ENCODE measurements at places on chromosomes 16 and 17.
A peak's percentile ranks its signal among the peaks of the same experiment; 100 is the strongest.

- DNase-seq: peak; percentile 72
Measured at GRCh38 chr16:30775392-30776188, 11.4 kb downstream of the ZNF629 start.

GRCh38 chr17:73228748-73229236, 32.9 kb downstream of the CPSF4L start:
- peak; percentile 10 for DNase-seq

DNA sequence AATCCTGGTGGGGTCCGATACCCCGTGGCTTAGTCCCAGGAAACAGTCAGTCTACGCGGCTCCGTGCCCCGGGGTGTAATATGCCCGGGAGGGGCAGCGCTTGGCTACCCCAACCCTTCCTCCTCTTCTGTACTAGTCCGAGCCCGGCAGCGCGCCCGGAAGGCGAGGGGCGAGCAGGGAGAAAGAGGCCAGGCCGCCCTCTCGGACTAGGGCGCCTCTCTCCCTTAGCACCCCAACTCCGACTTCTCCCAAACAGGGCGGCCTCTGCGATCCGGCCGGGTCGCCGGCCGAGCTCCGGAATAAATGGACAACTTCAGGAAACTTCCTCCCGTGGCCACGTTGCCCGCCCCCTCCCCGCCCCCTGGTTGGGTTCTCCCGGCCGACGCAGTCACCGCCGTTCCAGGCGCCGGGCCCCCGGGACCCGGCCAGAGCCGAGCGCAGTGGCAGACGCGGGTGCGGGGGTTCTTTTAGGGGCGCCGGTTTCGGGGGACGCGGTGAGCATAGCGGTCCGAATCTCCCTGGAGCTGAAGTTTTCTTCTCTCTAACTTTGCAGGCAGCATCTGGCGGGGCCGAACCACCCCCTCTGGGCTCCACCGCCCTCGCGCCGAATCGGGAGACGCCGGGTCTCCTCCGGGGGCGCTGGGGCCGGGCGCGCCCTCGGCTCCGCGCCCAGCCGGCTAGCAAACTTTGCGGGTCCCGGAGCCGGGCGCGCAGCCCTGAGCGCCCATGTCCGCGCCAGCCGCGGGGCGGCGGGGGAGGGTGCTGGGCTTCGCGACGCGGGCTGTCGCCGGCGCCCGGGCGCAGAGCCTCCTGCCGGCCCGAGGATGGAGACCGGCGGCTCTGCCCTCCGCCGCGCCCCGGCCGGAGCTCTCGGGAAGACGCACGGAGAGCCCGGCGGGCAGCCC, at the start of gene SDK2:
TSS of gene SDK2 (minus strand) at position 301 of the 905 bp plus-strand sequence. CDS start 357 bp downstream, outside the sequence.
- DNase-seq: peak; percentile 66

- no peak for DNase-seq
Measured at GRCh38 chr17:17446666-17447155, 30.1 kb upstream of the MED9 start.

DNA sequence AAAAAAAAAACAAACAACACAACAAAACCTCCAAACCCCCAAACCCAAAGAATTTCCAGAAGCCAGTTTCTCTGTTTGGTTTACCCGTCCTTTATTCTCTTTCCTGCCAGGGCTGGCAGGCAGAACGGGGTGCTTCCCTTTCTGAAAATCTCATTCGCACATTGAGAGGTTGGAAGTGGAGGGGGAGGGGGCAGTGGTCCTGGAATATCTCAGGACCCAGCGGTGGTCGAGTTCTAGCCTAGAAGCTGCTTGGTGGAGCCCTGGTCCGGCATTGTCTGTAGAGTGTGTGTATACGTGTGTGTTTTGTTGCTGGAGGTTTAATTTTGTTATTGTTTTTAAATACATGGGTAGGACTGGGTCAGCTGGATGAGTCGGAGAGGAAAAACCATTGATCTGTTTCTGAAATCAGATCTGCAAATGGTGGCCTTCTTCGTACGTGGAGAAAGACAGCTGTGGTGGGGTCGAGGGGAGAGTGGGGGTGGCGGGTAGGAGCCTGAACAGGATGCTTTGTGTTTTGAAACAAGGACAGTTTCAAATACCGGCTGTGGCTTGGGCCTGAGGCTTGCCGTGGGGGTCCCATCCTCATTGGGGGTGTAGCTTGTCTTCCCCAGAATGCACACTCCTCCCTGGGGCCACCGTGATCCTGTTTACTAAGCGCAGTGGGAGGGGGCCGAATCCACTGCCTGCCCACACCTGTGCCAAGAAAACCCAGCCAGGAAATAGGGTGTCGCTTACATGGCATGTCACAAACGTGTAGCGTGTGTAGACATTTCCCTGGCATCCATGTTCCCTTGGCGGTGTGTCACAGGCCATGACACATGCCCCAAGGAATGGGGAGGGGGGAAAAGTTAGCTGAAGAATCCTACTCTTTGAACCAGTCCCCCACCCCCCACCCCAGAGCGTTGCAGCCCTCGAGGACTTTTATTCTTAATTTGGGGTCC, 1.6 kb downstream of the CMIP start:
- DNase-seq: peak; percentile 83

DNA sequence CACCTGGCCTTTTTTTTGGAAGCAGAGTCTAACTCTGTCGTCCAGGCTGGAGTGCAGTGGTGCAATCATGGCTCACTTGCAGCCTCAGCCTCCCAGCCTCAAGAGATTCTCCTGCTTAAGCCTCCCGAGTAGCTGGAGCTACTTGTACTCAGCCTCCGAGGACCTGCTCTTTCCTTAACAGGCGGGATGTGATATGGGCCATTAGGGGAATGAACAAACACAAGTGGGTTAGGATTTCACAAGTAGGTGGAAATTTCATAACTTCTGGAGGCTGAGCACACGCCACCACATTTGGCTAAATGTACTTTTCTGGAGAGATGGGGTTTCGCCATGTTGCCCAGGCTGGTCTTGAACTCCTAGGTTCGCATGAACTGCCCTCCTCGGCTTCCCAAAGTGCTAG, 4.1 kb downstream of the PAM16 start:
- DNase-seq: no peak

GRCh38 chr17:80871341-80871740, 120.3 kb upstream of the CHMP6 start:
- DNase-seq: no peak

- DNase-seq: peak; percentile 18
Measured at GRCh38 chr16:4892361-4893102, 44.4 kb downstream of the PPL start.

GRCh38 chr17:49556223-49556943, 19.3 kb upstream of the NXPH3 start:
- peak; percentile 85 for DNase-seq

DNA sequence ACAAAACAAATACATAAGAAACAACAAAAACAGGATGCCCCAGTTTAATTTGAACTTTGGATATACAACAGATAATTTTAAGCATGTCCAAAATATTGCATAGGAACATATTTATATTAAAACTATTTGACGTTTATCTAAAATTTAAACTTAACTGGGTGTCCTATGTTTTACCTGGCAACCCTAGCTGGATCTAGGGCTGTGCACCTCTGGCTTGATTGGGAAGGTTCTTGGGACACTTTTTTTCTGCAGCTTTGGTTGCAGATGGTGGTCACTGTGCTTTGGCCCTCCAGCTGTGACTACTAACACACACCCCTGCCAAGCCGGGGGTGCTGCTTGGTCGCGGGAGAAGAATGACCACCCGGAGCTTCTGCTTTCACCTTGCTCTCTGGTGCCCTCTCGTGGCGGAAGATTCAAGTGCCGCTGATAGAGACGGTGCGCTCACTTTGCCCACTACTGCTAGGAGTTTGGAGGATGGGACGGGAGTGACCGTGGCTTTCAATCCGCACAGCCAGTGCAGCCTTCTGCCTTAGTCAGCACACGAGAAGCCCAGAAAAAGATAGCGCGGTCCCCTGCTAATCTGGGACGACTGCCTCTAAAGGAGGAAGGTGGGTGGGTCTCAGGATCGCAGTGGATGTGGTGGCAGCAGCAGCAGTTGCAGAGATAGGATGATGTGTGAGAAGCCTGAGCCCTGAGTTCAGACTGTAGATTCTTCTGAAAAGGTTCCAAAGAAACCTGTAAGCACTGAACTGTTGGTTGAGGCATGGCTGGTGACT, 6.7 kb downstream of the SPACA3 start:
- peak; percentile 6 for DNase-seq

- no peak for DNase-seq
Measured at GRCh38 chr17:35117984-35118383, 1.7 kb downstream of the RAD51D start.

GRCh38 chr17:31733326-31733725, 125.7 kb downstream of the COPRS start:
- no peak for DNase-seq

DNA sequence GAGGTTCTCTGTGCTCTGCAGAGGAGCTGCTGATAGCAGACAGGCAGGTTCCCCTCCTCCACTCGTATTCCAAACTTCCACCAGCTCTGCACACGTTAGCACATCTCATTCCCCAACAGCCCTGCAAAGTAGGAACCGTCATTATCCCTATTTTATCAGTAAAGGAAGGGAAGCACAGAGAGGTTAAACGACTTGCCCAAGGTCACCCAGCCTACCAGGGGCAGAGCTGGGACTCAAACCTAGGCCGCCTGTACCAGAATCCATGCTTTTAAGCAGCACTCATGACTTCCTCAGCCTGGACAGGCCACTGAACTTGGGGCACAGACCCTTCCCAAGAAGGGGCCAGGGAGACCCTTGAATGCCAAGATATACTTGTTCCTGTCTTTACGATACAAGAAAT, 75.2 kb downstream of the CRISPLD2 start:
- DNase-seq: no peak

- no peak for DNase-seq
Measured at GRCh38 chr17:59337741-59338299, 6.4 kb downstream of the YPEL2 start.

DNA sequence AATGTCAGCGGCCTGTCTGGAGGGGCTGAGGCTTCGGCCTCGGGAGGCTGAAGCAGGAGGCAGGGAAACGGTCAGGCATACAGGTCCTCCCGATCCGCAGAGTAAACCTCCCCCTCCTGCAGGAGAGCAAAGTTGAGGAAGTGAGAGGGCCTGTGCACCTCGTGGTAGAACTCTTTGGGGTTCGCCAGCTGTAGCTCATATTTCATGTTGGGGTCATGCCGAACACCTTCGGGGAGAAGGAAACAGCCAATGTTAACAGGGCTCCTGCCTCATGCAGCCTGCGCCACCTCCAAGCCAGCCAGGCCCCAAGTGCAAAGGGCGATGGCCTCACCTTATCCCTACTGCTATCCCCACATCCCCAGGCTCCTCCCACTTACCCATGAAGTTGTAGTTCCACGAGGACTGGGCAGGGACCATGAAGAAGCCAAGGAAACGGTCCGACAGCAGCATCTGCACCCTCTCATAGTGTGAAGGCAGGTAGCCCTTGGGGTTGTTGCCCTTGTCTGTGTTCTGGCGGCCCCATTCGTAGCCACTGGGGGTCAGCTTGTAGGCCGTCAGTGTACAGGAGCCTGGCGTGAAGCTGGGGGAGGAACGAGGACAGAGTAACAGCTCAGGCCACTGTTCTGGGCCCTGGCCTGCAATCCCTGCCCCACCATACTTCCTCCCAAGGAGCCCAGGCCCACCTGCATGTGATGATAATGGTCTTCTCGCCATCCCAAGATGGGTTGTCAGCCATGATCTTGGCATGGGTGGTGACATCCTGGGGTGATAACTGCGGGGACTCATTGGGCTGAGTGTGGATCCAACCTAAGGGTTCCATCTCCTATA, 1.3 kb upstream of the RILP start:
- DNase-seq: no peak

GRCh38 chr16:28277537-28278388, 14.6 kb upstream of the SBK1 start:
- DNase-seq: peak; percentile 82

DNA sequence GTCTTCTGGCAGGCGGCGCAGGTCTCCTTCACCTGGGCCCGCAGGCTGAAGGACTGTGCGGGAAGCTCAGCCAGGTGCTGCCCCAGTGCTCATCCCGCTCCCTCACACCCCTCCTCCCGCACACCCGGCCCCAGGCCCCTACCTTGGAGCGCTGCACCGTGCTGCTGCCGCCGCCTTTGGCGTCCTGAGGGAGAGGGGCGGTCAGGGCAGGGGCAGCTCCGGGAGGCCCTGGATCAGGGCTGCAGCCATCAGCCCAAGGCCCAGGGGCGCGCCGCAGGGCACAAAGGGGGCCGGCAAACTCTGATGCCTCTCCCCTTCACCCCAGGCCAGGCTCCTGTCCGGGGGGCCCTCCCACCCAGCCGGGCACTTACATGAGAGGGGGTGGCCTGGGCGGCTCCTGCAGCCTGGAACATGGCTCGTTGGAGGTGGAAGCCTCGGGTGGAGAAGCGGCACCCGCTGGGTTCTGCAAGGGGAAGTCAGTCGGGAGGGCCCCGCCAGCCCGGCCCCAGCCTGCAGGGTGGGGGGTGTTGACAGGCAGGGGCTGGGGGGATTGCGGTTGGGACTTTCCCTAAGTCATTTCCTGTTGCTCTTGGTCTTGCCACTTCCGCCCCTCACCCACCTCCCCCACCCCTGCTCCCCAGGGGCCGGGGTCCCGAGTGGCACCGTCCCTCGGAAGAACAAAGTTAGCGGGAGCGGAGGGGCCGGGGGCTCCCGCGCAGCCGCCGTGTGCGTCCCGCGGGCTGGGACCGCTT, 863 bp downstream of the LIMD2 start:
- DNase-seq: peak; percentile 25

DNA sequence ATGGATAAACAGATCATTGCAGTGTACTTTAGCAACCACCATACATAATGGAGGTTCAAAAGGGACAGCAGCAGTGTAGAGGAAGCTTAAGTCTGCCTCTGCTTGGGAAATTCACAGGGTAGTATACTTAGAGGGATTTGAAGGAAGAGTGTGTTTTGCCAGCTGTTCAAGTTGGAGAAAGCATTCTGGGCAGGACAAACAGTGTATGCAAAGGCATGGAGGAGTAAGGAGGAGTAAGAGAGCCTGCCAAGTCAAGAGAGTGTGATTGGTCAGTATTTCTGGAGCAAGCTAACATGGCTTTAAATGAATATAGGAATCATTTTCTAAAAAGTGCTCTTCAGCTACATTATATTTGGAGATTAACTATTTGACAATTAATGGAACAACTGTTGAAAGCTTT, 22.9 kb upstream of the PHAF1 start:
- DNase-seq: no peak

DNA sequence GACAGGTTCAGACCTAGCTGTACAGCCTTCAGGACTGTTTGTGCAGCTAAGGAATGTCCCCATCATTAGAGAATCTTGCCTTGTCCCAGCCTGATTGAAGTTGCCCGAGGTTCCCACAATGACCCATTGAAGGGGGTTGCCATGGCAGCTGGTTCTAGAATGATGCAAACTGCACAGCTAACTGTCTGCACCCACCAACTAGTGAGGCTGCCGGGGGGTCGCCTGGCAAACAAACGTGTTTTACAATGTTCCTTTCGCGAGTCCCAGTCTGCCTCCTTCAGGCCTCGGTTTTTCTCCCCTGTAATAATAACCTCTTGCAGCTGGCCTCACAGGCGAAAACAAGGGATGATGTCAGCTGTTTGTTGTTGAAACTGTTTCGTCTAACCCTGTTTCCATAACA, 5.5 kb downstream of the C16orf96 start:
- DNase-seq: no peak

GRCh38 chr16:28131743-28132393, 68.4 kb upstream of the GSG1L start:
- no peak for DNase-seq

All from NCI-H2081 (cell line).